ENCODE measurements at places on chromosomes 4 and X.

- DNase-seq = no peak
These were observed 124.8 kb upstream of the CITED1 start for GRCh38 chrX:72430405-72430968.

GRCh38 chr4:3467601-3468031 lies 4.5 kb downstream of the DOK7 start:
- no peak for DNase-seq

DNA sequence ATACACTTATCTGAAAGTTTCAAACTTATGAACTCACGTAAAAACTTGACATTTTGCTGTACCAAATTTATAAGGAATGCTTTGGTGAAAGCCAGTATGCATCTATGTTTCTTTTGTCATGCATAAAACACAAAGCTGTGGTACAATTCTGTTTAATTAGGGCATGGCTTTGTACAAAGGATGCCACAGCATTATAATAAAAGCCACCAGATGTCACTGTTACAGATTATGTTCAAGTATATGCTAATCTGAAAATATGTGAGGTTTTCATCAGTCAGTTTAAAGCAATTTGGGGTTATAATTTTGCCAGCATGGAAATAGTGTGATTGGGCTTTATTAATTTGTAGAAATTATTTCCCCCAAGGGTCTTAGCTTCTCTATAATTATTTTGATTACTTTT lies 69.0 kb downstream of the ATOH1 start:
- no peak for DNase-seq

GRCh38 chr4:25991340-25991739 lies 77.3 kb downstream of the SMIM20 start:
- DNase-seq = no peak

- DNase-seq = no peak
These were observed 831.9 kb downstream of the TRIML1 start for GRCh38 chr4:188971125-188971524.

Measured in stimulated activated effector memory CD8-positive, alpha-beta T cell treated with anti-CD3 and anti-CD28 coated beads, Interleukin-12 subunit alpha, Interleukin-12 subunit beta, amount 100 ng/mL, for 72 hours (primary cell).